CD4-positive, alpha-beta T cell (primary cell): ENCODE measurements at places on chromosomes 5 and 9.
A peak's percentile ranks its signal among the peaks of the same experiment; 100 is the strongest.

DNA sequence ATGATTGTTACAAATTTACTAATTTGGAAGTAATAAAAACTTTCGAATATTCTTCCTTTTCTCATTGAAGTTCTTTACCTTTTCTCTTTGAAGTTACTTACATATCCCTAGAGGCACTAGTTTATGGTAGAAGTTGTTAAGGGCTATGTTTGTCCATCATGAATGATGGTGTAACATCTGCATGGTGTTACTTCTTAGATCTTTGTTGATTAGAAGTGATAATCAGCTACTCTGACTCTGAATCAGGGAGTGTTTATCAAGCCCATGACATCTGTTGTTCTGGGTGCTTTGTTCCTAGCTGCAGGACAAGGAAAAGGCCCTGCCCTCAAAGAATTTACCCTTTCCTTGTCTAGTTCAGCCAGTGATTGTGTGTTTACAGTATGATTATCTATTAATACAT is 32.9 kb downstream of the MAP3K1 start:
- no peak for DNase-seq

GRCh38 chr5:158478139-158478538 is 619.2 kb upstream of the CLINT1 start:
- no peak for DNase-seq

- no peak for DNase-seq
Measured at GRCh38 chr5:60633341-60633740, 66.6 kb downstream of the DEPDC1B start.

- no peak for DNase-seq
Measured at GRCh38 chr5:180401229-180401907, 48.2 kb upstream of the GFPT2 start.

- no peak for DNase-seq
Measured at GRCh38 chr5:62029303-62029702, 276.7 kb upstream of the KIF2A start.

- DNase-seq, result no peak
Measured at GRCh38 chr9:97570899-97571298, 62.3 kb downstream of the TSTD2 start.

DNA sequence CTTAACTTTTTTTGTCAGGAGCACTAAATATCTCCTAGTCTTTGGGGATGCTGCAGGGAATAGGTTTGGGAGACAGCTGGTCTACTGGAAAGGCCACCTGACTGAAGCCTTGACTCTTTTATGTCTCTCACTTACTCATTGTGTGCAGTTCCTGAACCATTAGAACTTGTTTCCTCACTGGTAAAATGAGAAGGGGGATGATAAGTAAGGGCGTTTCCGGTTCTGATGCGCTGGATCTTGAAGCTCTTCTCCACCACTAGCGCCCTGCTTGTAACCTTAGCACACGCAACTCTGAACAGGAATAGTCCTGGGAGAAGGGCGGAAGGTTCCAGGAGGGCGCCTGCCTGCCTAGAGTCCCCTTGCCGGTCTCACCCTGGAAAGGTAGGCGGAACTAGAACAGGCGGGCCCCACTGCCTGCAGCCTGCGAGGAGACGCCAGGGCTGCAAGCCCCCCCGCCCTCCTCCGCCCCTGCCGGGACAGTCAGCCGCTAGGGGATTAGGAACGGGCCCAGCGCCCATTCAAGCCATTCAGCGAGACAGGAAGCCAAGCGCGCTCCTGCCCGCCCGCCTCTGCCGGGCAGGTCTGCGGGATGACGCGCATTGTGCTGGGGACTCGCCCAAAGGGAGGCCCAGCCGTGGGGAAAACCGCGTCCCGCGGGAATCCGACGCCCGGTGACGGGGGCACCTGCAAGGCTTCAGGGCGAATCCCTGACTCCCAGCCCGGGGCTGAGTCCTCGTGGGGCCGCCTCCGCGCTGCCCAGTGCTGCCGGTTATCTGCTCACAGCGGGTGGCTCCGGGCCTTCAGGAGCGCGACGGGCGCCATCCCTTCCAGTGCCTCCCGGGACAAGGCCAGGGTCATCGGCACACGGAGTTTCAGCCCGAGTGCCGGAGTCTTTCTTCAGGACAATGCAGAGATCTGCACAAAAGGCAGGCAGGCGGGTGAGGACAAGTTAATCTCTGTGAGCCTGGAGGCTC is 44.0 kb upstream of the XPA start:
- no peak for DNase-seq

DNA sequence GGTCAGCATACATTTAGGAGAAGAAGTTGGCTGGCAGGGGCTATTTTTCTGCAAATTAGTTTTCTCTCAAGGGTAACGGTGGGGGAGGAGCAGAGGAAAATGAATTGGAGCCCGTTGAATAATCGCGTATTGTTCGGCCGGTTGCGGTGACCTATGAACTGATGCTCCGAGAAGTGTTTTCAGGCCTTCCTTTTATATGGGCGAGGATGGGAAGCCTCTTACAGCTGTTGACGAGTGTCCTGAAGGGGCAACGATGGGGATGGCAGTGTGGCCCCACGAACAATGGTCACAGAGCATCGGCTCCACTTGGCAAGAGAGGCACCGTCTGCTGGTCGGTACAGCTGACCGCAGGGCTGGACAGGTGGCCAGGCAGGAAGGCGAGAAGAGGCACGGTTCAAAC is 400.7 kb downstream of the ZSWIM6 start:
- DNase-seq, result no peak

GRCh38 chr5:141639357-141640050 is 2.7 kb downstream of the RELL2 start:
- no peak for DNase-seq

- no peak for DNase-seq
Measured at GRCh38 chr5:134490255-134490924, 35.1 kb upstream of the JADE2 start.

DNA sequence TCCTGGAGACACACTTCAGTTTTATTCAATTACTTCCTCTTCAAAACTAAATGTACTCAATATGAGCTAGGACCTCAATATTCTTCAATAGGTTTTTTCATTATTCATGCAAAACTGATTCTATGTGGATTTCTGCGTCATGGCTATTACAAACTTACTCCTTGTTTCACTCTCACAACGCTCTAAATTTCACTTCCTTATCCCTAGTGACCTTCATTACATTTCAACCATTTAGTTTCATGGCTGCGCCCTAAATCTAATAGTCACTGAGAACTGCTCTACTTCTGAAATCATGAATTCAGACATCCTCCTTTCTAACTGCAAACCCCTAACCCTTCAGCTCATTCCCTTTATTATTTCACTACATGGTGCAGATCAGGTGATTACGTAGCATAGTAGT is 93.9 kb downstream of the SLC25A46 start:
- no peak for DNase-seq

DNA sequence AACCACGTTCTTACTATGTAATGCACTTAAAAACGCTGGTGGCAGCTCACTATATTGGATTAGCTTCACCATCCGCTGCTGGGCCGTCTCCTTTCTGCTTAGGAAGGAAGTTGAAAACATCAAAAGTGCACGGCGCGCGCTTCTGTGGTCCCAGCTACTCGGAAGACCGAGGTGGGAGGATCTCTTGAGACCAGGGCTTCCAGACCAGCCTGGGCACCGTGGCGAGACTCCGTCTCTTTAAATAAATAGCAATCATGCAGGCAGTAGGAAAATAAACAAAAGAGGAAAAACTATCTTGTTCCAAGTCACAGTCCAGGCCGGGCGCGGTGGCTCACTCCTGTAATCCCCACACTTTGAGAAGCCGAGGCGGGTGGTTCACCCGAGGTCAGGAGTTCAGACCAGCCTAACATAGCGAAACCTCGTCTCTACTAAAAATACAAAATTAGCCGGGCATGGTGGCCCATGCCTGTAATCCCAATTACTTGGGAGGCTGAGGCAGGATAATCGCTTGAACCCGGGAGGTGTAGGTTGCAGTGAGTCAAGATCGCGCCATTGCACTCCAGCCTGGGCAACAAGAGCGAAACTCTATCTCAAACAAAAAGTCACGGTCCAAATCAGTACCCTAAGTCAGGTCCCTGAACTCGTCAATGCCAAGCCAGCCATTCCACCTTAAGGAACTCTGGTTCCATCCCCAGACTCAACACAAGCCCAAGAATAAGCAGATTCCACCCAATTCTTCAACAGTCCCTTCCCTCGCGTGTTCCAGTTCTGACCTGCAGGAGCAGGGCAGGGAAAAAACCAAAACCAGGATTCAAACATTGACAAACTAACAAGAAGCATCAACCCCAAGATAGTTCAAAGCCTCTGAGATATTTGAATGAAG is 1.0 kb upstream of the GOLGA1 start:
- DNase-seq, result peak; percentile 67
